ENCODE measurements at places on chromosomes 4 and X.
A peak's percentile ranks its signal among the peaks of the same experiment; 100 is the strongest.

- DNase-seq: no peak
Observed at GRCh38 chrX:31832263-31832662, 760.4 kb upstream of the FTHL17 start.

- peak; percentile 28 for DNase-seq
Observed at GRCh38 chrX:151713849-151714248, 2.0 kb upstream of the FATE1 start.

DNA sequence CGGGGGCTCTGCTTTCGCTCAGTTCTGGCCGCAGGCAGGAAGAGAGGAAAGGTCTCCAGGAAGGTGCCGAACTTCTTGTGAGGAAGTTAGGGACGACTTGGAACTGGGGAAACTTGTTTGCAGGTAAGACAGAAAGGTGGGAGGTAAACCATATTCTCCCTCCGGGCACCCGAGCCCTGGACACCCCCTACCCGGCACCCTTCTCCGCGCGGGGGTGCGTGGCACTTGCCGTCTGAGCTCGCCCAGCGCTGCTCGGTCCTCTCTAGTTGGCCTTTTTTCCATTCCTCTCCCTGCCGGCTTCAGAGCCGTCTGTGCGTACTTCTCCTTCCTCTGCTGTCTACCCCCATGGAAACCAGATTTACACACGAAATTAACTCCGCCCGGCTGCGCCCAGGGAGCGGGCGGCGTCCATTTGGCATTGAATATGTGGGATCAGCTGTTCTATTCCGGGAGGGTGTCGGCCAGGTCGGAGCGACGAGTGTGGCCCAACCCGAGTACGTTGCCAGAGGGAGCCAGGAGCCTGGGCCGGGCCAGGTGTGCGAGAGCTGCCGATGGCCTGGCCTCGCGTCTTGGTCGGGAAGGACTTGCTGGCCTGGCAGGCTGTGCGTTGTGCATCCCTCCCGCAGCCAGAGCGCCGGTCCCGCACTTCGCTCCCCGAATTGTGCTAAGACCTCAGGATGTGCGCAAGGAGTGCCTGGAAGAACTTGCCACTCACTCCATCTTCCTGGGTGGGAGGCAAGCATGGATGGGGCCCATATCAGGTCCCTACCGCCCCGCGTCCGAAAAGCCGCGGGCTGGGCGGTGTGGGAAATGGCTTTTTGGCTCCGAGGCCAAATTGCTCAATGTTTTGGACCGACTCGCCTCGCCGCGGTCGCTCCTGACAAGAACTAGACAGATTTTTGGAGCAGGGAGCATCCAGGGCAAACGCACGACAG is 1.7 kb downstream of the PDGFRA start:
- peak; percentile 80 for DNase-seq

- no peak for DNase-seq
Observed at GRCh38 chr4:76012388-76012801, 5.1 kb upstream of the CXCL9 start.

- DNase-seq: no peak
Observed at GRCh38 chr4:139933541-139933940, 220.4 kb downstream of the MAML3 start.

GRCh38 chr4:155604718-155605626 is 61.7 kb upstream of the GUCY1A1 start:
- DNase-seq: no peak

DNA sequence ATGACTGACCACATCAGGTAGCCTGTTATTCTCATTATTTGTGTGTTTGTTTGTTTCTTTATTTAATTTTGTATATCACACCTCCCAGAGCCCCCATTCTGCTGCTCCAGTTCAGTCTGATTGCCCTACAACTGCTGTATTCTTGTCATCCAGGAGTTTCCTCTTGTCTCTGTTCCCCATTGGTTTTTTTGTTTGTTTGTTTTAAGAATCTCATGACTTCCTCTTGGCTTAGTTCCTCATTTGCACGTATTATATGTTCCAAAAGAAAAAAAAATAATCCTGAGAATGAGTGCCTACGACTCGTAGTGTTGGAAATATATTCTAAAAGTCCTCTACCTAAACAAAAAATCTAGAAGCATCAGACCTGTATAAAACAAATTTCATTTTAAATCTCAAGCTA is 142.3 kb upstream of the SLIT2 start:
- DNase-seq: no peak

- DNase-seq: no peak
Observed at GRCh38 chrX:68999356-68999755, 165.9 kb downstream of the PJA1 start.

GRCh38 chr4:59570860-59571476 is 1629.2 kb upstream of the ADGRL3 start:
- no peak for DNase-seq

- no peak for DNase-seq
Observed at GRCh38 chrX:126658447-126658846, 105.8 kb upstream of the DCAF12L1 start.

DNA sequence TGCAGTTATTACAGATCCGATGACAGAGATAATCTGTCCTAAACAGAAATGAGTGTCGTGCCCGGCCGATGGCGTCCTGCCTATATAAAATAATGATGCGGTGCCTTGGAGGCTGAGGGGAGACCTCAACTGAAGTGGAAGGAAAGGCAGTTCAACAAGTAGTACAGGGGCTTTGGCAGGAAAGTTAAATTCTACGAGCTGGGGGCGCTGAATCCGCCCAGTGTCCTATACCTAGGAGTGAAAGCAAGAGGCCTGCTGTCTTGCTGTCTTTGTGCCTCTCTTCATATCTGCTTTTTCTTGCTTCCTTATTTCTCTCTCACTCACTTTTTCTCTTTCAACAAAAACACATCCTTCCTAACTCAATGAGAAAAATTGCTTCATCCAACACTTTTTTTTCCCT is 82.2 kb upstream of the PRPS2 start:
- DNase-seq: no peak

DNA sequence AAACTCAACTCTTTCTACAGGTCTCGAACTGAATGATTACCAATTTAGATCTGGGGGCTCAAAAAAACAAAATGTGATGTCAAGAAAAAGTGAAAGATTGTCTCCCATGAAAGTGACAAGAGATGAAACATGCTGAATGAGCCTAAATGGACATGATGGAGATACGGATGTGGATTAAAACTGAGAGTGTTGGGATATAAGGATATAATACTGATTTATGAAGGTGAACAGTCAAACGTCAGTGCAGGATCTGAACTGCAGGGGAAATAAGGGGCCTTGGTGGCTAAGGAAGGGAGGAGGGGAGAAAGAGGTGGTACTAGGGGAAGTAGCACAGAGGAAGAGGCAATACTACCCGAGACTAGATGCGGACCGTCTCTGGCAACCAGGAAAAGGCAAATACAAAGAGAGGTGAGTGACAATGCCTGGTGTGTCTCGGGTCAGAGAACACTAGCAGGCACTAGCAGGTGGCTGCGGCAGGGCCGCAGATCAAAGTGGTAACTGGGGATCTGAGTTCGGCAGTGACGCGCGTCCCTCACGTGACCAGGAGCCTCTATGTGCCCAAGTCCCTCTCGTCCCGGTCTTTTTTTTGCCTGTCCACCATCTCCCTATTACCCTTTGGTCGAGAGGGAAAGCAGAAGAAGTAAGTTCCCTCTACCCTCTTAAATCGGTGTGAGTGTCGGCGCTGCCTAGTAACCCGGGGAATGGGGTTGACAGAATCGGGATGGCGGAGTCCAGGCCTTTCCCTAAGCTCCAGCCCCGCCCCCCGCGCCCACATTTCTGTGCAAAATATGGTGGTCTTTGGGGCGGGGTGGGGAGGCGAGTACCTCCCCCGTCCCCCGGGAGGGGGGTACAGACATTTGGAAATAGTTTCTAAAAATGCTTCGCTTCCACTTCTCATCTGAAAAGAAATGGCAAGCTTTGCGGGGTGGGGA is at the start of gene TCEAL1:
TCEAL1 (plus strand) TSS at position 590 of the 932 bp plus-strand sequence. CDS start 942 bp downstream, outside the sequence.
- DNase-seq: peak; percentile 77

GRCh38 chr4:27684610-27685011 is 824.0 kb downstream of the STIM2 start:
- peak; percentile 73 for DNase-seq

GRCh38 chr4:40206426-40206825 is 9.6 kb downstream of the RHOH start:
- DNase-seq: no peak

- DNase-seq: no peak
Observed at GRCh38 chr4:78379991-78380729, 171.4 kb upstream of the ANXA3 start.

DNA sequence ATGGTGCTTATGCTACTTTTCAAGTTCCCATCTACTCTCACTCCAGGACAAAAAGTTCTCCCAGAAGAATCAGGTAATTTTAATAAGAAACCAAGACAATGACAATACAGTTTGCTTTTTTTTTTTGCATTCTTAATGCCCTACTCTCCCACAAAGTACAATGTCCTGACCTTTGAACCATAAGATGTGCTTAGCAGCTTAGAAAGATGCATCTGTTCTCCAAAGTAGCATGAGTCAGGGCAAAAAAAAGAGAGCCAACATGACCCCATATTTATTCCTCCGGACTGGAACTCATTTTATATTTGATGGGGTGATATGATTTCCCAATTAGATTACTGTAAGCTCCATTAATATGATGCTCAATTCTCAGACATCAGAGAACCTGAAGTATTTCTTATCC is 16.5 kb upstream of the PDCL2 start:
- no peak for DNase-seq

DNA sequence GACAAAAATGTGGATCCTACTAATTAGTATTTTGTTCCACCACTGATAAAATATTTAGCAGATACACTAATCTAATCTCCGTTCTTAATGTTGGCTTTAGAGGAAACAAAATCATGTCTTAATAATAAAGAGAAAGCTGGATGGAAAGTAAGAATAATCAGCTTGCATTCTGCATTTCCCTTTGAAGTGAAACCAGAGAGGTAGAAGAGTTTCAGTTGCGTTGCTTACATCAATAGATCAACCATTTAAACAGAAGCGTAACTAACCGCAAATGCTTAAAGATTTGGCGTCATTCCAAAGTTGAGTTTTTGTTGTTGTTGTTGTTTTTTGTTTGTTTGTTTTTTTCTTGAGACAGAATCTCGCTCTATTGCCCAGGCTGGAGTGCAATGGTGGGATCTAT is 168.9 kb downstream of the TRIML1 start:
- no peak for DNase-seq

DNA sequence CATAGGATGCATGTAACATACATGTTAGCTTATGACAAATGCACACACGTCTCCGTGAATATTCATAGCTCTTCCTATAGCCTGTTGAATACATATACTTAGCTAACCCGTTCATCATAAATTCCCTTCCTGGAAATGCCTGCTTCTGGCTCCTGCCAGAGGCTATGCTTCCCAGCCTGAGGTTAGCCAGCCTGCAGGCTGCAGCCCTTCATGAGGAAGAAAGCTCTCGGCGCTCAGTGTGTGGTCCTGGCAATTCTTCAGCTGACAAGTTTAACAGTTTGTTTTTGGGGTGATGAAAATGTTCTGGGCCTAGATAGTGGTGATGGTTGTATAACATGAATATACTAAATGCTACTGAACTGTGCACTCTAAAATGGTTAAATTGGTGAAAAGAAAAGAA is 48.8 kb upstream of the MAN2B2 start:
- no peak for DNase-seq

DNA sequence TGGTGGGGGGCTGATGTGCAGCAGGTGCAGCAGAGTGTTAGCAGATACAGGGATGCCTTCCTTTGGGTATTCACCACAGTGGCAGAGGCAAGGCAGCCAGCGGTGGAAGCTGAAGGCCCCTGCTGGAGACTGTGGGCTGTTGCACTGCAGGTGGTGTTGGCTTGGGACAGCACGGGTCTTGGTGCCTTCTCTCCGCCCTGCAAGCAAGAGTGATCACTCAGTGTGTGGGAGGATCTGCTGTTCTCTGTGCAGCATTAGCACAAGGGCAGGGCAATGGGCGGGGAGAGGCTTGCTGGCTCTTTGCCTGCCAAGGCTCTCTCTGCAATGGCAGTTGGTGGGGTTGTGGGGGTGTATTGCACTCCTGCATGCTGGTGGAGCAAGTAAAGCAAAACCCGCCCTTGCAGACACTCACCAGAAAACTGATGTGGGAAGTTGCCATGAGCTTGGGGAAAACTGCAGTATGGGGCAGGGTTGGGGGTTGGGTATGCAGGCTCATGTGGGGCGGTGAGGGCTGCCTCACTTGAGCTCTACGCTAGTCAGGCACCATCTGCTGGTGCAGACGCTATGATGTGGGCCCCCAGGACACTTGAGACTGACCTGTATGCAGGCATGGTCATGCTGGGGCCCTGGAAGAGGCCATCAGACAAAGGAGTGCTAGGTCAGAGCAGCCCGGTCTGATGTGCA is 820.8 kb upstream of the GRIA3 start:
- no peak for DNase-seq

DNA sequence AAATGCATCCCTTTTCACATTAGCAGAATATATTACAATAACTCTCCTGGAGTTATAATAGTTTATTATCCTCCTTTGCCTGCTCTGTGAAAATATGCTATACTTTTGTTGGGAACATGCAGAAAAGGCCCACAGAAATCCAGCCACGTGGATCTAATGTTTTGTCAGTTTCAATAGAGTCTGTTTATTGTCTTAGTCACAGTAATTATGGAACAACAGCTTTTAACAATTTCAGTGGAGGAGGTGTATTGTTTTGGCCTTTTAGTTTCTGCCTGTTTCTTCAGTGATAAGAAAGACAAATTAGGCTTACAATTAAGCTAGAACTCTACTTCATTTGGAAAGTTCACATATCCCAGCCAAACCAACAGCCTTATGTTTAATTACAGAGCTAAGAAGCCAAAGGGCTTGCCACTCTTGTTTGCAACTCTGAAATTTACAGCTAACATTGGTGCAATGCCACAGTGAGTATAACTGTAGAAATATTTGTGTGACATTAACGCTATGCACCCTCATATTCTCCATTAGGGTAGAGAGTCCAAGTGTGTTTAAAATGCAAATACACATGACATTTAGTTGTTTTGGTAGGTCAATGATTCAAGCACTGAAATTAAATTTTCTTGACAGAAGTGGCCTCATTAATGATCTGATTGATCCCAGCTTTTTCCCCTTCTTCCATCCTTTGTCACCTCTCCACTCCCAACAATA is 175.8 kb downstream of the USP46 start:
- DNase-seq: no peak

DNA sequence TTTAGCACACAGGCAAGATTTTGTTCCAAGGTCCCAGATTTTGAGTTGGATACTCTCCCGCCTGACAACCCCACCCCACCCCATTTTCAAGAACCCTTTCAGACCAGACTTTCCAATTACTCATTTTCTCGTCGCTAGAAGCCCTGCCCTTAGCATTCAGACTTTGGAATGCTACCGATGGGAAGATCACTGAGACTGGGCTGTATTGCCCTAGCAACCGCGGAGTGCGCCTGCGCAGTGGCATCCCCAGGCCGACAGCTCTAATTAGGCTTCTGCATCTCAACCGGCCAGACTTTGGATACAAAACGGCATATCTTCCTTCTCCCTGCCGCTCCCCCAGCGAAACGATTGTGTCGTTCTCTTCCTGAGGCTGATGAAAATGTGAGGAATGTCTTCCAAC is 3.4 kb downstream of the MAGEE2 start:
- no peak for DNase-seq

DNA sequence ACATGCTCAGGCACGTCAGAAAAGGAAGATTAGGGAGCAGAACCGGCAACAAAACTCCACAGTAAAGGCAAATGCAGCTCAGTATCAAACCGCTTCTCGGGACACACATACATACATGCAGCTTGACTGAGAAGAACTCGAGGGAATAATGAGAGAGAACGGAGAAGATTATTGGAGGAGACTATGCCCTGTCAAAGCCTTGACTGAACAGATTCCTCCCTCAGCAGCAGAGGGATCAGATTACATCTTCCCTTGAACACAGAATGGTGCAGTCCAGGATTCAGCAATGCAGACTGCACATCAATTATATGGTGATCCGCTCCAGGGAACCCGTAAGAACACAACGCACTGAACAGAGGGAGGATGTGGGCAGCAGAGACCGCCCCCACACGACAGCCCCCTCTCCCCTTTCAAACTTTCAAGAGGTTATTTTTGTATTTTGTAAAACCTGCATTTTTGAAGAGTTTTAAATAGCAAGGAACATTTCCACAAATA is 183.2 kb downstream of the FBXW7 start:
- peak; percentile 76 for DNase-seq
